Fibroblast of lung (primary cell): ENCODE measurements at places on chromosomes 6 and 20. TPM values are rescaled to one million over a fixed set of nuclear protein-coding genes. Genes with fewer than 3 reads are reported as not detected.

PHACTR1 gene
- total RNA-seq, result 0.26 and 1.2 TPM in 2 replicates

ABHD16A gene
- total RNA-seq, result 62.1 and 72.0 TPM in 2 replicates

HLA-DRA gene
- total RNA-seq, result 0.17 and 1.0 TPM in 2 replicates

COL11A2 gene
- 0.17 and 0.26 TPM in 2 replicates for total RNA-seq

HUS1B gene
- total RNA-seq, result 0.77 and 1.2 TPM in 2 replicates

OR12D3 gene
- total RNA-seq, result not detected in 2 replicates

B3GAT2 gene
- not detected in 2 replicates for total RNA-seq

TP53TG5 gene
- under 0.01 TPM in 1 of 2 replicates, not detected in the other for total RNA-seq

KHDC1L gene
- total RNA-seq, result not detected in 2 replicates

CITED2 gene
- total RNA-seq, result 94.8 and 139 TPM in 2 replicates

SUMO4 gene
- 1.0 and 2.1 TPM in 2 replicates for total RNA-seq

VWA7 gene
- under 0.01 and 0.66 TPM in 2 replicates for total RNA-seq

SAMD10 gene
- total RNA-seq, result 0.77 and 0.99 TPM in 2 replicates

PACSIN1 gene
- under 0.01 TPM in 1 of 2 replicates, not detected in the other for total RNA-seq

RSPH9 gene
- 1.5 and 1.7 TPM in 2 replicates for total RNA-seq

IL17F gene
- total RNA-seq, result not detected in 2 replicates

MAS1L gene
- not detected in 2 replicates for total RNA-seq

TMEM14C gene
- total RNA-seq, result 123 and 124 TPM in 2 replicates

SPEF1 gene
- under 0.01 and 0.17 TPM in 2 replicates for total RNA-seq

CEP85L gene
- total RNA-seq, result 18.5 and 22.0 TPM in 2 replicates

C6orf141 gene
- total RNA-seq, result 0.33 and 0.77 TPM in 2 replicates
